Pulmonary artery endothelial cell (primary cell): ENCODE measurements at places on chromosomes 12 and 14. TPM values are rescaled to one million over a fixed set of nuclear protein-coding genes. Genes with fewer than 3 reads are reported as not detected.

TMEM30B gene
- total RNA-seq: 0.13 and 0.25 TPM in 2 replicates

LIN7A gene
- 0.07 and 0.11 TPM in 2 replicates for total RNA-seq

NKX2-8 gene
- not detected in 2 replicates for total RNA-seq

GRCh38 chr12:740921-741320 is 11.5 kb upstream of the WNK1 start:
- no peak for DNase-seq

DNA sequence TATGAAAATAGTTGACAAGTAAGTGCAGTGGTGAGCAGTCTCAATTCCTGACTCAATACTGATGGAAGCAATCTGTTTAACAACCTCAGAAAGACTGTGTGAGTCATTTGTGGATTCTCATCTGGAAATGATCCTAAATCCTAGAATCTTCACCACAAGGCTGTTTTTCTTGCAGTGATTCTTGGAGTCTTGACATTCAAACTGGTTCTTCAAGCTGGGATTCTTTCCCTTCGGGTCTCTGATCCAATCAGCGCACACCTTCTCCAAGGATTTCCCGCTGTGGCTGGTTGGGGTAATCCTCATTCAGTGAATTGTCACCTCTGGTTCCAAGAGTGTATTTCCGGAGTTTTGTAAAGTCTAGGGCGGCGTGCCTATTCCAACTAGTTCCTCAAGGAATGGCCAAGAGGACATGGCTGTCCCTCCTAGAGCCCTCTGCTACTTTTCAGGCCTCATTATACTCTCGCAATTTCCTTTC is 37.7 kb upstream of the FOXJ2 start:
- DNase-seq: no peak

DNA sequence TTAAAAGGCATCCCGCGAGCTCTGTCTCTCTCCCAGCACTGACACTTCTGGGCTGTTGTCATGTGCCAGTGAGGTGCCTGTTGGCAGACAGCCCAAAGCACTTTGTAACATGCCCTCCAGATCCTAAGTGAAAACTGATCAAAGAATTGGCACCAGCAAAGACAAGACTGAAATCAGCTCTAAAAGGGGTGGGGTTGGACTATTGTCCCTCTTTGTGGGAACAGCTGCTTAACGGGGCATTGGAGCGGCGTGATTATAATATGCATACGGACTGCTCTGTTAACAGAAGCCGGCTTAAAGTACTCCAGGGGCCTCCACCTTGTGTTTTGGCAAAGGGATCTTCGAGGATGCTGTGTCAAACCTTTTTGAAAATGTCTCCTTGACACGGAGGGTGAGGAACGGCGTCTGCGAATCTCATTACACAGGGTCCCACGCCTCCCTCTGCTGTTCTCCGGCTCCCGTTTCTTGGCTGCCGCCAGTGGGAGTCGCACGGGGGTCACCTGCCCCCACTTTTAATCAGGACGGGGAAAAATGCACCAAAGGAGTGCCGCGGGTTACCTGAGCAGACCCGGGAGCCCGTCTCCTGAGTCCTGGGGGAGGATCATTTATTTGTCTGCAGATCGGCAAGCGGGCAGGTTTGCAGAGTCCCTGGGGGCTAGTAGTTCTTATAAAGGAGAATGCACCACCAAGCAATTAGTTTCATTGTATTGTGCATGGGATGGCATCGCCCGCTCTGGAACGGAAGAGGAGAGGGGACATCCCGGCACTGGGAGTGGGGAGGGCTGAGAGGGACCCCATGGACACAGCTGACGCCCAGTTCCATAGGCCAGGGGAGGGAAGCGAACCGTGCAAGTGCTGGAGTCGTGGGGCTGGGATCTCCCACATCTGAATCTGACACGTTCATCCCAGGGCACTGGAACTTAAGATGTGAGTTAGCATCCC is 44.3 kb downstream of the SPRING1 start:
- no peak for DNase-seq

- DNase-seq: no peak
These were observed 74.3 kb downstream of the MAP1LC3B2 start for GRCh38 chr12:116633476-116633875.
